Epithelial cell of esophagus (primary cell): ENCODE measurements at places on chromosomes 7 and 10.

DNA sequence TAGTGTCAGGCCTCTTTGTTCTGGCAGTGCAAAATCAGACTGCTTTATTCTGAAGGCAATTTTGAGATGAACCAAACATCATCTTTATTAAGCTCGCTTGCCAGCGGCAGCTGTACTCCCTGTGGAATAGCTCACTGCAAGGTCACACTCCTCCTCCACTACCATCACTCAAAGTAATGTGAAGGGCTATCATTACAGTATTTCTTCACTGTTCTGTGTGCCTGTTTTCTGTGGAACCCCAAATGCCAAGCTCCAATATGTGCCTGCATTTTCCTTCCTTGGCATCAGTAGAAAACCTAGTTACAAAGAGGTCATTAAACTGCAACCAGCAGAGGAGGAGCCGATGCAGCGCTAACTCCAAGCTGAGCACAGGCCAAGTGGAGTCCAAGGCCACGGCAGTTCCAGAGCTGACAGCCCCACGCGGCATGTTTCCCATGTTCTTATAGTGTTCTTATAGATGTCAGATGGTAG is 21.4 kb downstream of the BCCIP start:
- no peak for DNase-seq

- DNase-seq: no peak
Measured at GRCh38 chr10:59648711-59649201, 60.9 kb downstream of the SLC16A9 start.

- DNase-seq: no peak
Measured at GRCh38 chr10:1257274-1257673, 201.1 kb downstream of the WDR37 start.

GRCh38 chr7:82674268-82674667 is 230.7 kb upstream of the CACNA2D1 start:
- no peak for DNase-seq

DNA sequence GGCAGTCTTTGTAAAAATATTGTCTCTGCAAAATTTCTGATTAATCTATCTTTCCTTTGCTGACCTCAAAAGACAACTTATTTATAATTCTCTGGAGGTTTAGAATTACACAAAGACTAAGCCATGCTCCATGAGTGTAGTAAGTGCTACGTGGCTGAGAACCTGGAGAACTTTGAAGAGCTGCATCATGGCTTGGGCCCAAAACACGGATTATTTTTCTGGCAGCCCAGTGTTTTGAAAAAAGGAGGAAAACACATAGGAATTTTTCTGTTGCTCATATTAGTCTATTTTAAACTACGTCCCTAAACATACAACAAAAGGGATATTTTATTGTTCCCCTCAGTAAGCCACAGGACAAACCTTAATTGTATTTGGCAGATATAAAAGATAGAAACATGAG is 360.7 kb upstream of the MYO3A start:
- no peak for DNase-seq

GRCh38 chr7:121049028-121049791 is 60.7 kb downstream of the CPED1 start:
- no peak for DNase-seq

- no peak for DNase-seq
Measured at GRCh38 chr7:120615703-120616102, 242.2 kb downstream of the TSPAN12 start.

- DNase-seq: peak; percentile 81
Measured at GRCh38 chr10:106424981-106425380, 739.5 kb downstream of the SORCS1 start.

DNA sequence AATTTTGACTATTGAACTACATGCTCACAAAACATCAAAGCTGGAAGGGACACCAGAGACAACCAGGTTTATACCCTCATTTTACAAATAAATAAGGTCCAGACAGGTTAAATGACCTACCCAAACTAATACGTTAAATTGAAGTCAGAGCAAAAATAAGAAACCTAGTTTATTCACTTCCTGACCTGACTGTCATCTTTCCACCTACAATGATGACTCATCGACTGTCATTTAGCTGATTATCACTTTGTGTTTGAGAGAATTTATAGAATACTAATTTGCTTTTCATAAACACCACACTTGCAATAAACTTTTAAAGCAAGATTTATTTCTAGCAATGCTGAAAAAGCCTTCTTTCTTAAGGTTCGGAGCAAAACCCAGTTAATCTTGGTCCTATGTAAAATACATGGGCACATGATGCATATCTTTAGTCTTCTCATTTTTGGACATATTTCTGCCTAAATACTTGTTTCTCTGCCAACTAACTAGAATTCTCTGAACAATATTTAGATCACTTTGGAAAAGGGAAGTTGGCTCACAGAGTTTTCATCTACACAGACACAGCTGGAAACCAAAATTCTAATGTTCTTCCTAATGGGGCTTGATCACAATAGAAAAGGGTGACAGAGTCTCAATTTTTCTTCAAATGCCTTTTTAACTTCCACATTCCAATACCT is 16.7 kb upstream of the LRRN3 start:
- peak; percentile 35 for DNase-seq

- DNase-seq: no peak
Measured at GRCh38 chr7:2202901-2203765, 29.6 kb downstream of the MAD1L1 start.

- no peak for DNase-seq
Measured at GRCh38 chr10:96565774-96566173, 21.0 kb downstream of the TM9SF3 start.

DNA sequence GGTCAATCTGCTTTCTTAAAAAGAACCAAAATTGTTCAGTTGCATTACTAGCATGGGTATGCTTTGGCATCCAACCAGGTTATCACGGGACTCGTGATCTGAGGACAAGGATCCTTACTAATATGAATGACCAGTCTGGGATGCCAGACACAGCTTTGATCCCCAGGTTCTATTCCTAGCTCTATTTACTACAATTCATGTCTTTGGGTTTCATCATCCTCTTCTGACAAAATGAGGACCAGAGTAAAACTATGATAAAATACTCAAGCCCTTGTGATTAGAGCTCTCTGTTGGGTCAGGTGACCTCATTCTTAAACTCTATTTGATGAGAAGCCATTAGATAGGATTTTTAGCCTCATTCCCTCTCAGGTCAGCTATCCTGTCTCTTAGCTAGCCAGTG is 119.8 kb downstream of the SLC25A13 start:
- DNase-seq: no peak

DNA sequence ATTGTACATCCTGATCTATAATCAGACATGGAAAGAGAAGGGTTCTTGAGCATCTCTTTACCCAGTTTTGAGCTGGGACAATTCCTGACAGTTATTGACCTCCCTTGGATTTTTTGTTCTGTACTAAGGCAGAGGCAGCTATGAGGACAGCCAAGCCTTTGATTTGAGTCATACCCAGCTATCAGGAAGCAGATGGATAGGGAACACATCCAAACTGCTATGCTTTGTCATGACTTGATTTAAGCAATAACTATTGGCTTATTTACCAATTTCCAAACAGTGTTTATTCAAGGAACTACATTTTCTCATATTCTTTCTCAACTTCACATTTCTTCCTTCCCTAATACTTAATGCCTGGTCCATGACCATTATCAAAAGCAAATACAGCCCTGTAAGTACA is 396.4 kb upstream of the STEAP1 start:
- DNase-seq: peak; percentile 35

DNA sequence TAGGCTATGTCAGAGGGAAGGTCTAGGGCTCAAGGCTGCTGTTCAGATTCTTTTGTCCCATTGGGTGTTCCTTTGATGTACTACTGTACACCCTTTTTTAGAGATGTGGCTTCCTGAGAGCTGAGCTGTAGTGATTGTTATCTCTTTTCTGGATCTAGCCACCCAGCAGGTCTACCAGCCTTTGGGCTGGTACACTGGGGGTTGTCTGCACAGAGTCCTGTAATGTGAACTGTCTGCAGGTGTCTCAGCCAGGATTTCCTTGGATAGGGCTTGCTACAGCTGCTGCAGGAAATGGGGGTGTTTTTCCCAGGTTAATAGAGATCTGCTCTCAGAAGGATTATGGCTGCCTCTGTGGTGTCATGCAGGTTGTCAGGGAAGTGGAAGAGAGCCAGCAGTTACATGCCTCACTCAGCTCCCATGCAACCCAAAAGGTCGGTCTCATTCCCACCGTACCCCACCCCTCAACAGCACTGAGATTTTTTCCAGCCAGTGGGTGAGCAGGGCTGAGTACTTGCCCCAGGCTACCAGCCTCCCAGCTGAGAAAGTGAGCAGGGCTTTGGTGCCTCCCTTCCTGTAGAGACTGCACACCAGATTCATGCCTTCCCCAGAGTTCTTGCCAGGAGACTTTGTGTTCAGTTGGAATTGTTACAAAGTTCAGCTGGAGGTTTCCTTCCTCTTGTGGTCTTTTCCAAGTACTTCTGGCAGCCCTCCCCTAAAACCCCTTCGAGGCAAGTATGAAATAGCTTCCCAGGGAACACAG is 63.3 kb downstream of the ZNF107 start:
- DNase-seq: no peak

- no peak for DNase-seq
Measured at GRCh38 chr10:11841375-11841774, 18.2 kb downstream of the PROSER2 start.
